ENCODE measurements at places on chromosomes 2 and 18.

- no peak for DNase-seq
Measured at GRCh38 chr2:70367722-70368323, 66.0 kb upstream of the FAM136A start.

GRCh38 chr2:40439473-40439872 is 12.4 kb downstream of the SLC8A1 start:
- no peak for DNase-seq

DNA sequence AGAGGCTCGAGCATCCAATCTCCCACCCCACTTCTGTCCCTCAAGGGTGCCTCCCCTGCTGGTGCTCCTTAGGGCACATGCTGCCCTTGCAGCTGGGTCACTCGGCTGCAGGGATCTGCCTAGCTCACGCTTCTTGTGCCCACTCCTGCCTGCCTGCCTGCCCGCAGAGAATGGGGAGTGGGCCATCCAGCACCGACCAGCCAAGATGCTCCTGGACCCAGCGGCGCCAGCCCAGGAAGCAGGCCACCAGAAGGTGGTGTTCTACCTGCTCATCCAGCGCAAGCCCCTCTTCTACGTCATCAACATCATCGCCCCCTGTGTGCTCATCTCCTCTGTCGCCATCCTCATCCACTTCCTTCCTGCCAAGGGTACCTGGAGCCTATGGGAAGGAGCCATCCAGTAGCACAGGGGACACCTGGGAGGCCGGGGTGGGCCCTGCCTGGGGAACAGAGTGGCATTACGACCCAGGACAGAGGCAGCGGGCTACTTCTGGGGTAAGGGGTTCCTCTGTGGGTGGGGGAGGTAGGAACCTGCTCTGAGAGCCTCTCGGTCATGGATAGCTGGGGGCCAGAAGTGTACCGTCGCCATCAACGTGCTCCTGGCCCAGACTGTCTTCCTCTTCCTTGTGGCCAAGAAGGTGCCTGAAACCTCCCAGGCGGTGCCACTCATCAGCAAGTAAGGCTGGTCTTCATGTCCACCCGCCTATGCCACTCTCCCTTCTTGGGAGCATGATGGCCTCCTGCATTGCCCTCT is 3.4 kb downstream of the CHRNG start:
- DNase-seq = no peak

- DNase-seq = peak; percentile 12
Measured at GRCh38 chr2:224646242-224646846, 61.2 kb upstream of the CUL3 start.

- no peak for DNase-seq
Measured at GRCh38 chr2:145729993-145730770, 1210.3 kb upstream of the ZEB2 start.

- DNase-seq = no peak
Measured at GRCh38 chr2:3449936-3450335, 69.4 kb downstream of the ADI1 start.

DNA sequence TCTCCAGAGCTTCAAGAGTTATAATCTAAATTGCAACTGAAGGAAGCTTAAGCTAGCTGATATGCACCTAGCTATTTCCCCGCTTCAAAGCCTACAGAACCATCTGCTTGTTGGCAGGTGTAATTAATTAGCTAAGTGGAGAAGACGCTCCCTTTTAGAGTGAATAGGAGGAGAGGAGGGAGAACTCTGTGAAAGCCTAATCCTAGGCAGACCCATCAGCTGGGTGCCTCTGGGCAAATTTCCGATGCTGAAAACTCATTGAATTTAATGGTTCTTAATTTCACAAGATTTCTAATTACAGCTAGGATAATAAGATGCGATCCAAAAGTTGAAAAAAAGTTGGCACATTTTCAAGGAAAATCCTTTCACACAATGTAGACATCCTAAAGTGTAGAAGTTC is 735.9 kb downstream of the ERBB4 start:
- DNase-seq = no peak

DNA sequence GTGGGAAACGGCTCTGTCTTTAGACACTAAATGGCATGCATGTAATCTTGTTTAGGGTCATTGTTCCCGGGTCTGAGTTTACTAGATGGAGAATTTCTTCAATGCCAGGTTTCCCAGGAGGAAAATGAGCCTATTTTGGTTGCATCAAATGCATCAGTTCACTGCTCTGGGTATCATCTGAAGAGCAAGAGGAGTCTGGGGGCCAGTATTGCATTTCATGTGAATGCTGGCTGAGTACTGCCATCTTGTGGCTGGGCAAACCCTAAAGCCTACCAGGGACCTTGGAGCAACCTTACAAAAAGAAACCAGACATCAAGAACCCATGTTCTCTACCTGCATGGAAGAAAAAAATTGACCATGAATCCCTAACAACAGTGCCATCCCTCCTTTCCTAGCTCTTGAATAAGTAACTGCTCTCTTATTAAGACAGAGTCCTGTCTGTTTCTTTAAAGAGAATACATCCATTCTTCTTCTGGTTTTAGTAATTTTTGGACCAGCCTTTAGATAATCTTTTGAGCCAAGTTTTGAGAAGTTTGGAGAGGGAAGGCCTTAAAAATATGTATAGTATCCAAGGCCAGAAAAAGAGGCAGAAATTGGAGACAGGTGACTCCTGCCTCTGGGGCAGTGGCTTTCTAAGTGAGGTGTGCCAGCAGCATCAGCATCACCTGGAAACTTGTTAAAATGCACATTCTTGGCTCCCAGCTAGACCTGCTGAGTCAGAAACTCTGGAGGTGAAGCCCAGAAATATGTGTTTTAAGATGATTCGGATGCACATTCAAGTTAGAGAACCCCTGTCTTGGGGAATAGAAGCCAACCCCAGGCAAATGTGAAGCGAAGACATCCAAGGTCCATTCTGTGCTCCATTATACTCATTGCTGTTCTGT is 261.0 kb upstream of the CXCR4 start:
- peak; percentile 50 for DNase-seq
